ENCODE measurements at places on chromosomes 12 and 14.

- H3K27me3 ChIP-seq, result no peaks in the 10 kb centered on the region
- no peak for DNase-seq
- no peak overlapping the region for H3K4me3 ChIP-seq
- H3K36me3 ChIP-seq, result no peaks in the 10 kb centered on the region
These were observed 174.5 kb upstream of the RBM19 start for GRCh38 chr12:114140576-114140975.

DNA sequence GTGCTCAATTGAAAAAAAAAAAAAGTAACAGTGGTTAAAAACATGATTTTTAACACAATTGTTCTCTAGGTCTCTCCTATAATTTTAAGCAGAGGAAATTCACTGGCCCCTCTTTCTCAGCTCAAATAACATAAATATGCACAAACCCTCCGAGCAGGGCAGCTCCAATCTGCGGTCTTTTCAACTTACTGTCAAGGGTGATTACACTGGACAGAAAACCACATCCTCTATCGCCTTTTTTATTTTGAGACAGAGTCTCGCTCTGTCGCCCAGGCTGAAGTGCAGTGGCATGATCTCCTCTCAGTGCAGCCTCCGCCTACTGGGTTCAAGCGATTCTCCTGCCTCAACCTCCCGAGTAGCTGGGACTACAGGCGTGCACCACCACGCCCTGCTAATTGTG is 16.5 kb upstream of the GABARAPL1 start:
- H3K27me3 ChIP-seq, result no peaks in the 10 kb centered on the region
- H3K36me3 ChIP-seq, result no peaks in the 10 kb centered on the region
- H3K27ac ChIP-seq, result no peak overlapping the region
- no peak overlapping the region for H3K4me3 ChIP-seq

DNA sequence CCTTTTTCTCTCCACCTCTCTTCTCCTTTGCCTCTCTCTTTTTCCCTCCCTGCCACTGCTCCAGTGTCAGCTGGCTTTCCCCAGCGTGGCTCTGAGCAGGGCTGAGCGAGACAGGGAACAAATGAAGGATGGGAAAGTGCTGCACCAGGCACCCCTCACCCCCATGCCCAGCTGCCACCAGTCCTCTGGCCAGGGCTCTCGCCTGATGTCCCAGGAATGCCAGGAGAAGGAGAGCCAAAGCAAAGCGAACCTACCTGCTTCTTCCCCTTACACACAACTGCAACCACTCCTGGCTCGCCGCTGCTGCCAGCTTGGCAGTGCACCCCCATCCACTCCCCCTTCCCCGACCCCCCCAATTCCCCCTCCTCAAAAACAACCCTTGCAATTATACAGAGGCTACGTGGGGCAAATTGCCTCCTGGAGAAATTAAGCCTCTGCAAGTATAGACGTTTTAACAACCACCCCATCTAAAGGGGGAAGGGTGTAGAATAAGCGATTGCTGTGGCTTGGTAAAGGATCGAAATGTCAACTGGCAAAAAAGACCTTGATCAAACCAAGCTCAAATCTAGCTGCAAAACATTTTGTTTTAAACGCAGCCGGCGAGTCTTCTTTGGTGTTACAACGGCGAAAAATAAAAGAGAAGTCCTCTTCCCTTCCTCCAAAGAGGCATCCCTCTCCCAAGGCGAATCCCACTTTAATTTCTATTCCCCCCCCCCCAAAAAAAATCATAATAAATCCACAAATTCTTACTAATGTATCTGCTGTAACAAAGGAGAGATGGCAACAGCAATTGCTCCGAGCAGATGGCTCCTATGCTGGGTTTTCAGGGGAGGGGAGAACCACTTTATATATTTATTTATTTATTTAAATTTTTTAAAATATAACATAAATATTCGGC is 2.9 kb downstream of the BCL11B start:
- H3K4me1 ChIP-seq, result peaks cover 4% of the 10 kb centered on the region
- H3K27me3 ChIP-seq, result no peaks in the 10 kb centered on the region
- DNase-seq, result no peak
- H3K27ac ChIP-seq, result no peak overlapping the region
- H3K36me3 ChIP-seq, result no peaks in the 10 kb centered on the region
- H3K4me3 ChIP-seq, result peak overlapping the region; percentile 52

- no peak for DNase-seq
- H3K4me3 ChIP-seq, result no peak overlapping the region
- H3K36me3 ChIP-seq, result no peaks in the 10 kb centered on the region
- H3K27ac ChIP-seq, result no peak overlapping the region
These were observed 3.8 kb downstream of the PTPN11 start for GRCh38 chr12:112422531-112422930.

- no peak for DNase-seq
- no peak overlapping the region for H3K27ac ChIP-seq
- no peak overlapping the region for H3K4me3 ChIP-seq
- no peaks in the 10 kb centered on the region for H3K4me1 ChIP-seq
- no peaks in the 10 kb centered on the region for H3K36me3 ChIP-seq
- no peaks in the 10 kb centered on the region for H3K27me3 ChIP-seq
These were observed 415.3 kb downstream of the SOX5 start for GRCh38 chr12:23534196-23534595.

- H3K27ac ChIP-seq, result no peak overlapping the region
- no peak overlapping the region for H3K4me3 ChIP-seq
- H3K4me1 ChIP-seq, result no peaks in the 10 kb centered on the region
These were observed 38.1 kb downstream of the DIO3 start for GRCh38 chr14:101599234-101599885.

DNA sequence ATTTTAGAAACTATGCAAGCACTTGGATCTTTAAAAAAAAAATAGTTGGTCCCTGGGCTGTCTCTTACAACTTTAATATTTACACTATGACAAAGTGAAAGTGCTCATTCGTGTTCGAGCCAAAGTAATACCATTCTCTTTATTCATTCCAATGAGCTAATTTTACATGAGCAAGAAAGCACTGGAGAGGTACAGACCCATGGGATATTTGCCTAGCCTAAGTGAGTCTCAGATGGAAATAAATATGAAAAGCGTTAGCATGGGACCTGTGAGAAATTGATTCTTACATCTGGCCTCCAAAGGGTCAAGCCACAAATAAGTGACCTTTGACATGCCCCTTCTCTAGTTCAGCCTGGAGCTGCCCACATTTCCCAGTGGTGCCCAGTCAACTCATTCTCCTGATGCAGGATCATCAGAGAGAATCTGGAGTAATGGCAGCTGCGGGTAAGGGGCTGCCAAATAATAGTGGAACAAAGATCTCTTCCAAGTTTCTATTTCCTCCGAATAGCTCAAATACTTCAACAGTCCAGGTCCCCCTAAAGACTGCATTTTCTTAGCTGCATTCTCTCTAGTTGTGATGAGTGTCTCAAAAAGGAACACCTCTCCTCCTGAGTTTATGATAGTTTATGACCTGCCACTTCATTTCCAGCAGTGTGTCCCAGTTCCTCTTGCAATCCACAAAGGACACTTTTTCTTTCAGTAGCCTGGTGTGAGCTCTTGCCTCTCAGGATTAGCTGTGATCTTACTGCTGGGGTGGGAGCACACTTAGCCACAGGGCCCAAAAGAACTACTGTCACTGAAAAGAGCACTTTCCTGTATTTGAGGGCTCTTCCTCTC is 208.2 kb downstream of the DAD1 start:
- no peak overlapping the region for H3K27ac ChIP-seq
- no peaks in the 10 kb centered on the region for H3K27me3 ChIP-seq
- DNase-seq, result no peak

- no peaks in the 10 kb centered on the region for H3K36me3 ChIP-seq
- no peaks in the 10 kb centered on the region for H3K4me1 ChIP-seq
- no peaks in the 10 kb centered on the region for H3K27me3 ChIP-seq
- DNase-seq, result no peak
- no peak overlapping the region for H3K4me3 ChIP-seq
These were observed 54.3 kb upstream of the TMX1 start for GRCh38 chr14:51185754-51186153.

- H3K4me1 ChIP-seq, result no peaks in the 10 kb centered on the region
- no peaks in the 10 kb centered on the region for H3K36me3 ChIP-seq
- no peak for DNase-seq
- H3K27me3 ChIP-seq, result no peaks in the 10 kb centered on the region
- H3K4me3 ChIP-seq, result no peak overlapping the region
These were observed 58.2 kb downstream of the ESR2 start for GRCh38 chr14:64235652-64236640.

DNA sequence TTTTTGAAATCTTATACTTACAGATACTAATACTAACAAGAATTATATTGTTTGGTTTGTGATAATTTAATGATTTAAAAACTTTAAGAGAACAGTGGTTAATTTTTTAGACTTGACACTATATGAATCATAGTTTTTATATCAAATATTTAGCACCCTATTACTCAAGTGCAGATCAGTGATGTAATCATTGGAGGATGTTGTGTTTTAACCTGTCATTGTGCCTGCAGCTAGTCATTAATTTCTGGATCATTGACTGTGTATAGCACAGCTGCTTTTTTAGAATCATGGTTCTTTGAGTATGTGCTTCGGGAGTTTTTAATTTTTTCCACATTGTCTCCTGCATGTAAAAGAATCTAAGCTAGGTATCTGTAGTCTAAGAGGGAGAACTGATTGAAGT is 17.3 kb downstream of the ARID4A start:
- H3K27me3 ChIP-seq, result no peaks in the 10 kb centered on the region
- no peak overlapping the region for H3K27ac ChIP-seq
- H3K4me1 ChIP-seq, result no peaks in the 10 kb centered on the region
- no peak overlapping the region for H3K4me3 ChIP-seq
- H3K36me3 ChIP-seq, result no peaks in the 10 kb centered on the region
- no peak for DNase-seq

DNA sequence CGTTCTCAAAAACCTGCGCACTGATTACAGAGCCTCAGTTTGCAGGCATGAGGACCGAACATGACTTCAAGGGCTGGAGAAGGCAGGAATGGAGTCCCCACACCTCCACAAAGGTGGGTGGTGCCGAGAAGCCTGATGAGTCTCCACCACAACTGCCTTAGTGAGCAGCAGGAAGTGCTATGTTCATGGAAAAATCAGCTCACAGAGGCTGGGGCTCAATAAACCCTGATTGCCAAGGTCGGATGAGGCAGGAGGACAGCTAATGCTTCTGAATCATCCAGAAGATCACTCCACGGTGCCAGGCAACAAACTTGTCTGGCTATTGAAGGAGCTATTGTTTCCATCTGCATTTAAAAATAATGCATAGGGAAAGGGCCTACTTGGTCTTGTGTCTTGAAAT is 31.1 kb downstream of the APPL2 start:
- DNase-seq, result no peak
- H3K36me3 ChIP-seq, result peaks cover 7% of the 10 kb centered on the region
- H3K27ac ChIP-seq, result no peak overlapping the region
- no peaks in the 10 kb centered on the region for H3K27me3 ChIP-seq
- H3K4me1 ChIP-seq, result no peaks in the 10 kb centered on the region
- H3K4me3 ChIP-seq, result no peak overlapping the region

GRCh38 chr14:75341620-75342019 is 63.0 kb downstream of the FOS start:
- no peak overlapping the region for H3K4me3 ChIP-seq
- no peaks in the 10 kb centered on the region for H3K36me3 ChIP-seq
- H3K4me1 ChIP-seq, result no peaks in the 10 kb centered on the region
- no peaks in the 10 kb centered on the region for H3K27me3 ChIP-seq
- DNase-seq, result no peak

GRCh38 chr12:25755971-25756260 is 202.6 kb upstream of the RASSF8 start:
- H3K36me3 ChIP-seq, result no peaks in the 10 kb centered on the region
- no peak overlapping the region for H3K27ac ChIP-seq
- H3K4me1 ChIP-seq, result no peaks in the 10 kb centered on the region
- no peaks in the 10 kb centered on the region for H3K27me3 ChIP-seq
- no peak overlapping the region for H3K4me3 ChIP-seq

DNA sequence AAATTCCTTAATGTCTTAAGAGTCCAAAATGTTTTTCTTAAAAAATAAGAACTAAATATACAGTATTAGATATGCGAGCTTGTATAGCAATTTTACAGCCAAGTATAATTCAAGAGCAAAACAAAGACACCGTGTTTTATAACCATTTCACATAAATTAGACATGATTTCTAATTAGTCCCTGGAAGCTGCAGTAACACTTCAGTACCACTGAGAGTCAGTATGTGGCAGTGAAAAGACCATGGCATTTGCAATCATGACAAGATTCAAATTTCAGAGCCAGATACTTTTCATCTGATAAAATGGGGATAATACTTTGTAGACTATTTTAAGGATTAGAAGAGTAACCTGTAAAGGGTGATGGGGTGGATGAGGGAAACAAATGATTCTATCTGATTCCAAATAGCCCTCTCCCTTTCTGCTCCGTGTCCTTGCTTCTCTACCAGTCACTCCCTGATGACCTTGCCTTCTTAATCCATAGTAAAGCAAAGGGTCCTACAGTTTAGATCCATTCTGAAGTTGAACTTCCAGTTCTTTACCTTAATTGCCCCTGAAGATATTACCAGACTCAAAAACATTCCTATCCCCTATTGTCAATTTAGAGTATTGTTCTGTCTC is 145.4 kb upstream of the ABCD2 start:
- no peaks in the 10 kb centered on the region for H3K4me1 ChIP-seq
- H3K27ac ChIP-seq, result no peak overlapping the region
- H3K36me3 ChIP-seq, result no peaks in the 10 kb centered on the region
- DNase-seq, result no peak
- no peaks in the 10 kb centered on the region for H3K27me3 ChIP-seq

DNA sequence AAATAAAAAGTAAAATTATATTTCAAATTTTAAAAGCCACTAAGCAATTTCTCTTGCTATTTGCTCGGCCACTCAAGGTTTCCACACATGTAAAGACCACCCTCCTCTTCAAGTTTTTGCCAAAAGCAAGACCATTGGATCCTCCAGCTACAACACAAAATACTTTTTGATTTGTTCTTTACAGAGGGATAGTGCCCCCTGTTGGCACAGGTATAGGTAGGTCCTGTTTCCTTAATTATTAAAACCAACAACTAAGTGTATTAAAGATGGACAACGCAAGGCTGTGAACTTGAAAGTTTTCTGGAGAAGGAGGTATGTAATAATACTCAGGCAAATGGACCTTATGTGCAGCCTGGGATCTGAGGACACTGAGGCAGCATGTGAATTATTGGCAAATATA is 23.8 kb downstream of the ATP6V1D start:
- no peak for DNase-seq
- no peak overlapping the region for H3K4me3 ChIP-seq
- no peak overlapping the region for H3K27ac ChIP-seq
- H3K4me1 ChIP-seq, result no peaks in the 10 kb centered on the region

GRCh38 chr14:49853572-49854375 is 1.2 kb upstream of the NEMF start:
- H3K4me3 ChIP-seq, result no peak overlapping the region
- no peaks in the 10 kb centered on the region for H3K4me1 ChIP-seq
- H3K27me3 ChIP-seq, result no peaks in the 10 kb centered on the region
- DNase-seq, result no peak
- no peak overlapping the region for H3K27ac ChIP-seq

GRCh38 chr12:41055875-41056577 is 132.1 kb upstream of the PDZRN4 start:
- no peak for DNase-seq
- H3K27ac ChIP-seq, result no peak overlapping the region
- no peaks in the 10 kb centered on the region for H3K27me3 ChIP-seq
- no peaks in the 10 kb centered on the region for H3K36me3 ChIP-seq
- no peaks in the 10 kb centered on the region for H3K4me1 ChIP-seq
- H3K4me3 ChIP-seq, result no peak overlapping the region

GRCh38 chr12:112833267-112833666 is 41.7 kb downstream of the RPH3A start:
- no peaks in the 10 kb centered on the region for H3K4me1 ChIP-seq
- H3K36me3 ChIP-seq, result no peaks in the 10 kb centered on the region
- no peak for DNase-seq
- H3K27ac ChIP-seq, result no peak overlapping the region
